ENCODE measurements at places on chromosomes 7 and 10.

GRCh38 chr10:44925224-44925623 lies 14.1 kb downstream of the TMEM72 start:
- DNase-seq, result peak; percentile 19

GRCh38 chr10:113304726-113305125 lies 248.1 kb upstream of the HABP2 start:
- no peak for DNase-seq

- DNase-seq, result no peak
Measured at GRCh38 chr7:29871787-29872398, 65.6 kb downstream of the WIPF3 start.

GRCh38 chr10:22714479-22715289 lies at the start of gene PIP4K2A:
Gene PIP4K2A, minus strand, starts transcription at chr10:22714578. Its CDS starts 252 bp downstream, at chr10:22714326.
- DNase-seq, result peak; percentile 70

- no peak for DNase-seq
Measured at GRCh38 chr10:63221950-63222349, 88.8 kb downstream of the NRBF2 start.

GRCh38 chr7:72249106-72249505 lies 163.0 kb downstream of the CALN1 start:
- DNase-seq, result no peak

DNA sequence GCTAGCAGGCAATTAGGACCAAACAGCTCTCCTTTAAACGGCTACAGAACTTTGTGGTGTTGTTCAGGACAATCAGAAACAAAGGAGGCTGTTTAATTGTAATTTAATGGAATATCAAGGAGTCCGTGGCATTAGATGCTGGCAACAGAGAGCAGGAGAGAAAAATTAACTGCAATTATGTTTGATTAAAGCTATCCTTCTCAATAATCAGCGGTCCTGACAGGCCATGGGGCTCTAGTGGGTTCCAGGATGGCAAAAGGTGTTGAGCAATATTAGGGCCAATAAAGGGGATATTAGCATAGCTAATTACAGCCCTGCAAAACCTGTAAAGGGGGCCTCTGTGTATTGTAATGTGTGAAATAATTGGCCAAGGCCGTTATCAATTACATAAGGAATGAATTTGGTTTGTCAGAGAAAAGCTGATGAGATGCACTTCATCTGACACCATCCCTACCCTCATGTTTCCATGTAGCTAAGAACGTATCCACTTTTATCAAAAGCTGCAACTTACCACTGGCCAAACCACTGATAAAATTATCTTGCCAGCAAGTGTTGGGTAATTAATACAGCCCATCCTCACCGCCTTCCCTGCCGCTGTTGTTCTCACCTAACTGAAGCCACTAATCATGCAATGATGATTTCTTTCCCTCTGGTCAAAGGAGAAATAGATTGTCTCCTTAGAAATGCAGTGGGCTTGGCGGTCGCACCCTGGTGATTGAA lies 81.6 kb downstream of the EBF3 start:
- no peak for DNase-seq

DNA sequence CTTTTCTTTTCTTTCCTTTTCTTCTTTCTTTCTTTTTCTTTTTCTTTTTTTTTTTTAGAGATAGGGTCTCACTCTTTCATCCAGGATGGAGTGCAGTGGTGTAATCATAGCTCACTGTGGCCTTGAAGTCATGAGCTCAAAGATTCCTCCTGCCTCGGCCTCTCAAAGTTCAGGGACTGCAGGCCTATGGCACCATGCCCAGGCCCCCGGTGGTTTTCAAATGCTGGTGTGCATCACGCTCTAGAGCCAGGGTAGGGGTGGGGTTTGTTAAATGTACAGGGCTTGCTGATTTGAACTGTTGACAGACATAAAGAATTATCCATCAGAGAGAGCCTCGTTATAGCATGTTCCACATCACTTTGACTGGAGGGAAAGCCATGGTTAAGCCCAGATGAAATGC lies 5.8 kb downstream of the MINDY4 start:
- DNase-seq, result no peak

- no peak for DNase-seq
Measured at GRCh38 chr7:2993868-2994267, 49.8 kb downstream of the CARD11 start.

GRCh38 chr10:43658227-43658626 lies 9.5 kb upstream of the ZNF32 start:
- DNase-seq, result no peak

DNA sequence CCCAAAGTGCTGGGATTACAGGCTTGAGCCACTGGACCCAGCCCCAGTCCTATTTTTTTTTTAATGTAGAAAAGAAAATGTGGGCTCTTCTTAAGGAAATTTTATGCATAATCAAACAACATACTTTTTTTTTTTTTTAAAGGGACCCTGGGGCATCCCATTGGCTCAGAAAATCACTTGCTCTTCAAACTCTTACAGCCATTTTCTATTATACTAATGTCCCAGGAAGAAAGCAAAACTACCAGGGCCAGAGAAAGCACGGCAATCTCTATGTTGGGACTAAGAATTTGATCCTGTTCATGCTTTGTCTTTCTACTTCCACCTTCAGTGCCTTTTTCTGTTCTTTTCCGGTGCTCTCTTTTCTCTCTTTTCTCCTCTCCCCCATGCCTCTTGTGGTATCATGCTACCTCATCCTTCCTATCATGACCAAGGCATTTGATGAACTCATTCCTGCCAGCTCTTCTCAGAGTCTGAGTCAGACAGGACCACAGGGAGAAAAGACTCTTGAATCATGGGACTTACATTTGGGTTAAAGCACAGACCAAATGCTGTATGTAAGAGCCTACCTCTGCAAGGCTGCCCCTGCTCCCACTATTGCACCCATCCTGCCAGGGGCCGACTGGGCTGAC lies 76.4 kb upstream of the CCNY start:
- DNase-seq, result no peak

- no peak for DNase-seq
Measured at GRCh38 chr7:33073243-33073642, 10.7 kb upstream of the NT5C3A start.

GRCh38 chr7:18993933-18994668 lies 123.3 kb downstream of the TWIST1 start:
- DNase-seq, result no peak

GRCh38 chr10:116766837-116767634 lies 24.7 kb upstream of the HSPA12A start:
- DNase-seq, result no peak

- DNase-seq, result no peak
Measured at GRCh38 chr10:11176746-11177145, 159.1 kb downstream of the CELF2 start.

DNA sequence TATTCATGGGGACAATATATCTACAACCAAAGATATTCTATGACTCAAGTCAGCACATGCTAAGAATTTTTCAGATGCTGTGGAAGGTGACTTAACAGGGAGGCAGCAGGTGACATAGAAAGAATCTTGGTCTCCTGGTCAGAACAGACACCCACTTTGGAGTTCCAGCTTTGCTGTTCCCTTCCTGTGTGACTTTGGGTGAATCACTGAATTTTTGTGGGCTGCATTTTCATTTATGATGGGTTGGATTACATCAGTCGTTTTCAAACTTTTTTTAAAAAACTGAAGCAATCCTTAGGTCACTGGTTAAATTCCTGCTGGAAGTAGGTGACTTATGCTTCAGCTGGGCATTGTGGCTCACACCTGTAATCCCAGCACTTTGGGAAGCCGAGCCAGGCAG lies 24.9 kb downstream of the RGR start:
- DNase-seq, result no peak

GRCh38 chr10:122390271-122390670 lies 15.8 kb downstream of the PLEKHA1 start:
- DNase-seq, result no peak

- DNase-seq, result no peak
Measured at GRCh38 chr7:81957517-81957916, 187.7 kb upstream of the HGF start.

DNA sequence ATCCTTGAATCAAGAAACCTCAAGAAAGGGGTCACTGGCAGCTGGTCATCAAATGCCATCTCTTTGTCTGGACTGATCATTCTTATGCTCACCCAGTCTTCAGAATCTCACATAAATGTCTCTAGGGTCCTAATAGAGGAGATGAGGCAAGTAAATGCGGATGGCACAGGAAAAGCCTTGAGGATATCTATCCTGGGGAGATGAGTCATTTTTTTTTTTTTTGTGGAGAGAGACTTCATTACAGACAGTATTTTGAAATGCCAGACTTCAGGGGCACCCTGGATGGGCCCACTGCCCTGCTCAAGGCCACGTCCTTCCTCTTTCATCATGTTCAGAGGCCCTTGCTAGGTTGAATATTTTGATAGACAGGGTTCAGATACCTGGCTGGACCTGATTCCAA lies 19.5 kb upstream of the PLPP4 start:
- DNase-seq, result no peak

- DNase-seq, result no peak
Measured at GRCh38 chr10:88292185-88292514, 291.0 kb downstream of the RNLS start.

DNA sequence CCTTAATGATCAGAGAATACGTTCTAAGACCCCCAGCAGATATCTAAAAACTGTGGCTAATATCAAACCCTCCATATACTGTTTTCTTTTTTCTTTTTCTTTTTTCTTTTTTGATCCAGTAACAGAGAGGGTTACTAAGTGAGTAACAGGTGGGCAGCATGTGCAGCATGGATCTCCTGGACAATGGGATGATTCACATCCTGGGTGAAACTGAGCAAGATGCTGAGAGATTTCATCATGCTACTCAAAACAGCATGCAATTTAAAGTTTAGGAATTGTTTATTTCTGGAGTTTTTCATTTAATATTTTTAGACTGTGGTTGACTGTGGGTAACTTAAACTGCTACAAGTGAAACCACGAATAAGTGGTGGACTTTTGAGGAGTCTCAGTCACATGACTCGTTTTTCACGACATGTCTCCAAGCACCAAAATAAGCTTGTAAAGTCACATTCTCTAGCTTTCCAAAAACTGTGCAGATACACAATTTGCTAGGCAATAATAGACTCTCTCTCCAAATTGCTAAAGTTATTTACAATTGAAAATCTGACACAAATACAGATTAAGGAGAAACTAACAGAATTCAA lies 716.2 kb downstream of the NXPH1 start:
- DNase-seq, result no peak

DNA sequence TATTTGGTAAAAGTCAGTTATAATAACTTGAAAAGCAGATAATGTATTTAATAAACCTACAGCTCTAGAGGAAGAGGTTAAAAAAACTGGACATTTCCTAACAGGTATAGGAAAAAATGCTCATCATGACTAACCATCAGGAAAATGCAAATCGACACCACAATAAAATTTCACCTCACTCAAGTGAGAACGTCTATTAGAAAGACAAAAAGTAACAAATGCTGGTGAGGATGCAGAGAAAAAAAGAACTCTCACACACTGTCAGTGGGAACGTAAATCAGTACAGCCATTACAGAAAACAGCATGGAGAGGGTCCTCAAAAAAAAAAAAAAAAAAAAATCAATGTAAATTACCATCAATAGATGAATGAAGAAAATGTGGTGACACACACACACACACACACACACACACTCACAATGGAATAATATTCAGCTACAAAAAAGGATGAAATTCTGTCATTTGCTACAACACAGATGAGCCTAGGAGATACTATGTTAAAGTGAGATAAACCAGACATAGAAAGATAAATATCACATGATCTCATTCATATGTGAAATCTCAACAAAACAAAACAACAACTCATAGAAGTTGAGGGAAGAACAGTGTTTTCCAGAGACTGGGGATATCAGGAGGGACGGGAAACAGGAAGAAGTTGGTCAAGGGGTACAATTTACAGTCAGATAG lies 20.1 kb downstream of the EPC1 start:
- DNase-seq, result no peak

Measured in nucleus accumbens (tissue), 56 donors.